Activated CD4-positive, alpha-beta T cell treated with anti-CD3 and anti-CD28 coated beads, Interleukin-2, amount 10 ng/mL, durations not matched to agents 24 days and 14 days (primary cell): ENCODE measurements at places on chromosomes 2 and 18.

DNA sequence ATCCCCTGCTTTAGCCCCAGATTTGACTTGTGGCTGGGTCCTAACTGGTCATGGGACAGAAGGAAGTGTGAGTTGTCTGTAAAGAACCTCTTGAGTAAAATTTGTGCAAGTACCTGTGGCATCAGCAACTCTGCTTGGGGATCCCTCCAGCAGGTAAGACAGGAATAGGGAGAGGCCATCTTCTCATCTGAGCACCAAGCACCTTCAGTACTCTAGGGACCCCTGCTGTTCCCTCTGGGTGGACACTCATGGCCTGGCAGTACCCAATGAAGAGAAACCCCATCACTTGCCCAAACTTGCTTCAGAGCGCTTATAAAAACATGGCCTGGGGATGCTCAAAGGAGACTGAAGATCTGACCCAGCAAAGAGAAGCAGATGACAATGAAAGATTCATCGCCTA lies 297.8 kb downstream of the SP3 start:
- no peak for DNase-seq

- no peak for DNase-seq
Observed at GRCh38 chr2:228374741-228375140, 193.3 kb upstream of the SPHKAP start.

GRCh38 chr2:147275943-147276342 lies 568.9 kb upstream of the ACVR2A start:
- DNase-seq, result no peak

- DNase-seq, result no peak
Observed at GRCh38 chr2:145352484-145352883, 832.6 kb upstream of the ZEB2 start.

GRCh38 chr2:227655454-227655853 lies 11.2 kb upstream of the SCYGR5 start:
- no peak for DNase-seq
